ENCODE measurements at places on chromosomes 4 and X.

- DNase-seq = no peak
Observed at GRCh38 chr4:185781555-185782215, 30.3 kb downstream of the SORBS2 start.

DNA sequence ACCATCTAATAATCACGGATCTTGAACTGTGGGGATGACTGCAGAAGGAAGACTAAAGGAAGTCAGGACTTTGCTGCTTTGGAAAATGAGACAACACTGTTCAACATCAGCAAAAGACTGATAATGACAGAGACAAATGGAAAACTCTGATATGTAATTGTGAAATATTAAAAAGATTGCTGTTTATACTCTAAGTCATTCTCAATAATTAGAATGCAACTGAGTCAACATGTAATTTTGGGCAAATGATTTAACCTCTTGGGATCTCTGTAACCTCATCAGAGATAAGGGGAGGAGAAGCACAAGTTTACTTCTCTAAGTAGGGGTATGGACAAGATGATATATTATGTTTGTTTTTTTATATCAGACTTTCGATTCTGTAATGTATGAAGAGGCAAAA lies 121.9 kb downstream of the GASK1B start:
- no peak for DNase-seq

DNA sequence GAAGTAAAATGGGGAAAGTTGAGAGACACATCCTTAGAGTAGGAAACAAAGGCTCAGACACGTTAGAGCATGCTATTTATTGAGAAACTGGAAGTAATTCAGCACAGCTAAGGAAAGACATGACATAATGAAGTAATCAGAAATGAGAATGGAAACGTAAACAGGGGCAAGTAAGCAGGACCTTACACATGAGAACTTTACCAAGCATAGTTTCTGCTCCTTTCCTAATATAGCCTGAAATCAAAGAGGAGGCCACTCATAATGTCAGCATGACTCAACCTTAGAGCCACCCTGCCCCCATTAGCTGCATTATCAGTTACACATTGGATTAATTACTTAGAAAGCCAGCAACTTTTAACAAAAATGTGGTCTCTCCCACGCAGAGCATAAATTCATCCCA lies 558.3 kb upstream of the GRIA3 start:
- no peak for DNase-seq

DNA sequence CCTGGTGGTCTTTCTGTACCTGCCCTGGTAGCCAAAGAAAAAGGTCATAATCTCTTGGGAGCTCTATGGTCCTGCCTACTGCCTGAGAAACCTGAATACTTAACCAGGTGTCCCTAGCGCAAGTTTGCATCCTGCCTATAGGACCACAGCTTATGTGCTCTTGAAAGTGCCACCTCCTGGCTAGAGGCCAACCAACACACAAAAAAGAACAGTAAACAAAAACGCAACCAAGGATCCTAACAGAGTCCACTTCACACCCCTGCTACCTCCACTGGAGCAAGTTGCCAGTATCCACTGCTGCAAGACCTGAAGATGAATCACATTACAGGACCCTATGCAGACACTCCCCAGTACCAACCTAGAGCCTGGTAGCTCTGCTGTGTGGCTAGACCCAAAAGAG lies 103.2 kb upstream of the PABPC5 start:
- no peak for DNase-seq

DNA sequence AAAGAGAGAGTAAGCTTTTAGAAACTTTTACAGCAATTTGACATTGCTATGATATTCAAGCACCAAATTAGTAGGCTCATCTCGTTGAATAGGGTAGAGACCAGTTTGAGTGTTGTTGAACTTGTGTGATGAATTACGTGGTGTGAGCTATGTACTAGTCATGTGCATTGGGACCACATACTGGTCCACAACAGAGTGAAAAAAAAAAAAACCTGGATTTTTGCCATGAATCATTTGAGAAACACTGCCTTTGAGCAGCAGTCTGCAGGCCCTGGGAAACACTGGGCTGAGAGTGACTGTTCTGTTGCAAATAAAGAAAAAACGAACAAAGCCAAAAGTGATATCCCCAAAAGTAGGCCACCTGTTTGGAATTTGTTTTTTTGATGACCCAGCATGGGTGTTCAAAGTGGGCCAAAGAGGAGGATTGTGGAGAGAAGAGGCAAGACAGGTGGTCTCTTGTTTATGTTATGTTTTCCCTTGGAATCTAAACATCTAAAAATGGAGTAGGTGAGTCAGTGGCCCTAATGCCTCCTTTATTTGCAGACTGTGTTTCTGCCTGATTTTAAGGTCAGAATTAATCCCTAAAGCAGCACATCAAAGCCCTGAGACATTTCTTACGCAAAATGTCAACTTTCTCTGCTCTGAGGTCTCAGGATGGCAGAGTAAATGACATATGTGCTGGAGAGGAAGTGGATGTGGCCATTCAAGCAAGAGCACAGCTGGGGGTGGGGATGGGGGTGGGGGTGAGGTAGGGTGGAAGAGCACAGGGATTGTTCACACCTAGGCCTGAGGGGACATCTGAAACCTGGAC lies 33.5 kb downstream of the TAF7L start:
- no peak for DNase-seq

GRCh38 chr4:119027811-119028210 lies 107.8 kb upstream of the MYOZ2 start:
- no peak for DNase-seq

- no peak for DNase-seq
Observed at GRCh38 chrX:136810493-136810892, 29.8 kb upstream of the ARHGEF6 start.

DNA sequence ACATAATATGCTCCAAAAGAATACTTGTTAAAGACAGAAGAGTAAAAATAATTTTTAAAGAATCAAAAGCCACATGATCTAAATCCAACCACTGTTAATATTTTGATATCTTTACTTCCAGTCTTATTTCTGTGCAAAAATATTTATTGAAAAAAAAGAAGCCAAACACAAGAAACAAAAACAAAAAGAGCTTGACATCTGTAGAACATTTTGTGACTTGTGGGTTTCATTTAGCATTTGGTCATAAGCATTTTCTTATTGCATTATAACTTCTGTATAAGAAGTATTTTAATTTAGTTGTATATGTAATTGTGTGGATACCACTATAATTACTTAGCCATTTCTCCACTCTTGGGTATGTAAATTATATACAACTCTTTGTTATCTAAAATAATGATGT lies 63.1 kb downstream of the DIPK2B start:
- no peak for DNase-seq

DNA sequence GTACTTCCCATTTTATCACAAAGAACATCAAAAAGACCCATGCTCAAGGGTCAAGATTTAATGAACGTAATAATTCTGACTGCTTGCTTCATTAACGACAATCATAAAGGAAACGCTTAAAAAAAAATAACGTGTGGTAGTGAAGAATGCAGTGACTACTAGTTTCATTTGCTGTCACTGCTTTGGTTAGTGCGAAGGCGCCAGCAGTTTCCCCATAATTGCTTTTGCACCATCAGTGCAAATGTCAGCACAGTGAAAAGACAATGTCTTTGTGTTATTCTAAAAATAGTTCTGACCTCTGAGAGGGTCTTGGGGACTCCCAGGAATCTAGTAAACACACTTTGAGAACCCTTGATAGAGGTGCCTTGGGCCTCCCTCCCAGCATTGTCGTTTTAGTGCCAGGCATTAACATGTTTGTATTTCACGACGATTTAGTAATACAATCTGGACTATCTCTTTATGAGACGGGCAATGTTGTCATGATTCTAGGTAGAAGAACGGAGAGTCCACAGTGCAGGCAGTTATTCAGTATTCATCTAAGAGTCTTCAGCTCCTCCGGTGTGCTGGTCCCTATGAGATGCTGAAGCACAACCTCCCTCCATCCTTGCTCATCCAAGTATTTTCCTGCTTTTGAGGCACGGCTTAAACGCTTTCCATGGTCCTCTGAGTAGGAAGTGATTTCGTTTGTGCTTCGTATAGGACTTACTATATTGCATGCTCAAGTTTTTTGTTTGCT lies 71.0 kb downstream of the AFF1 start:
- DNase-seq = no peak

- no peak for DNase-seq
Observed at GRCh38 chr4:143921181-143921580, 15.8 kb upstream of the GYPE start.

DNA sequence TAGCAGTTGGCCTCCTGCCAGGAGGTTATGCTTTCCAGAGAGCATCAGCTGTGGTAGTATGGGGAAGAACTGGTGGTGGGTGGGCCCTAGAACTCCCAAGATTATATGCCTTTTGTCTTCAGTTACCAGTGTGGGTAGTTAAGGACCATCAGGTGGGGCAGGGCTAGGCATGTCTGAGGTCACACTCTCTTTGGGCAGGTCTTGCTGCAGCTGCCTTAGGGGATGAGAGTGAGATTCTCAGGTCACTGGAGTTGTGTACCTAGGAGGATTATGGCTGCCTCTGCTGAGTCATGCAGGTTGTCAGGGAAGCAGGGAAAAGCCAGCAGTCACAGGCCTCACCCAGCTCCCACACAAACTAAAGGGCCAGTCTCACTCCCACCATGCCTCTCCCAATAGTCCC lies 172.9 kb upstream of the GYPA start:
- no peak for DNase-seq

DNA sequence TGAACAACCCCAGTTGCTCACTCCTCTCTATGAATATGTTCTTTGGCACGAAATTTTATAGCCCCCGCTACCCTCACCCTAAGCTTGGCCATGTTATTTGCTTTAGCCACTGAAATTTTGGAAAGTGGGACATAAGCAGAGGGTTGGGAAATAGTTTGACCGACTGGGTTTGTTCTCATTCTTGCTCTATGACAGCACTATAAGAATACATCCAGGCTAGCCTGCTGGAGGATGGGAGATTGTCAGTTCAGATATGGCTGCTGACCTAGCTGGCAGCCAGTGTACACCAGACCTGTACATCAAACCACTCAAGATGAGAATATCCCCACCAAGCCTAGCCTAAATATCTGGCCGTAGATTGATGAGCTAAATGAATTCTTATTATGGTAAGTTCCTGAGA lies 298.1 kb downstream of the PDGFC start:
- DNase-seq = no peak

DNA sequence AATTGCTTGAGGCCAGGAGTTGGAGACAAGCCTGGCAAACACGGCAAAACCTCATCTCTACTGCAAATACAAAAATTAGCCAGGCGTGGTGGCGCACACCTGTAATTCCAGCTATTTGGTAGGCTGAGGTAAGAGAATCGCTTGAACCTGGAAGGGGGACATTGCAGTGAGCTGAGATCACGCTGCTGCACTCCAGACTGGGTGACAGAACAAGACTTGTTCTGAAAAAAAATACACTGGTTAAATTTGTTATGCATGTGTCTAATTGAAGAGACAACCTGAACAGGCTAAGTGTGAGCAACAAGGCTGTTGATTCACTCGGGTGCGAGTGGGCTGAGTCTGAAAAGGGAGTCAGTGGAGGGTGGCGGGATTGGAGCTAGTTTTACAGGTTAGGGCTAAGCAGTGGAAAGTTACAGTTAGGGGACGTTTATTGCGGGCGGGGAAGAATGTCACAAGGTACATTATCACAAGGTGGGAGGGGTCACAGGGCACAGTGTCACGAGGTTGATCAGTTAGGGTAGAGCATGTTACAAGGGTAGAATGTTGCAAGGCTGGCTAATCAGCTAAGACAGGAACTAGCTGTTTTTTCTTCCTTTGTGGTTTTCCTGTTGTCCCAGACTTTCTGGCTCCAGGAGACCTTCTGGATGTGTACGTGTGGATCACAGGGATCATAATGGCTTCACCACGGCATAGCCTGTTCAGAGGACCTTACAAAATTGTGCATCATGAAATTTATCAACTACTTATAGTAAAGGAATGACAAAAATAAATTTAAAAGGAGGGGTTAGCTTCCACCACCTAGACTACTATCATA lies 115.8 kb downstream of the NAA11 start:
- DNase-seq = no peak

GRCh38 chr4:6889736-6890324 lies 19.8 kb upstream of the TBC1D14 start:
- DNase-seq = no peak

- no peak for DNase-seq
Observed at GRCh38 chr4:147480502-147480890, 401 bp upstream of the EDNRA start.

DNA sequence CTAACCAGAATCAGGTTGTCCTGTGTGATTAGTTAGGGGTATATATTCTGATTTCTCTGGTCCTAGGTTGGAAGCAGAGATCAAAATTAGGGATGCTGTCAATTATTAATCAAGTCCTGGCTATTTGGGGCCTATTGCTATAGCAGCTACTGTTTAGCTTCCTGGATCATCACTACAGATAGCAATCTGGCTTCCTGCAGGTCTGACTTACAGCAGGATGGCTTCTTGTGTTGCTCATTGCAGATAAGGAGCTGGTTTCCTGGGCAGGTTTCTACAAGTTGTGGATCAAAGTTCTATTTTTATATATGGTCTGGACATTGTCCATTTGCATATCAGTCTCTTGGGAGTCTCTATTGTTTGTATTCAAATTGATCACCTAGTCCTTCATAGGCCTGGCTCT lies 57.7 kb upstream of the C4orf54 start:
- DNase-seq = no peak

- DNase-seq = no peak
Observed at GRCh38 chr4:55069248-55069647, 56.1 kb downstream of the KDR start.

- no peak for DNase-seq
Observed at GRCh38 chrX:41189156-41189555, 103.9 kb downstream of the USP9X start.

Data from activated CD8-positive, alpha-beta memory T cell treated with anti-CD3 and anti-CD28 coated beads for 1 hour (primary cell).